Fibroblast of skin of left quadriceps (primary cell): ENCODE measurements at places on chromosomes 3 and 15.

DNA sequence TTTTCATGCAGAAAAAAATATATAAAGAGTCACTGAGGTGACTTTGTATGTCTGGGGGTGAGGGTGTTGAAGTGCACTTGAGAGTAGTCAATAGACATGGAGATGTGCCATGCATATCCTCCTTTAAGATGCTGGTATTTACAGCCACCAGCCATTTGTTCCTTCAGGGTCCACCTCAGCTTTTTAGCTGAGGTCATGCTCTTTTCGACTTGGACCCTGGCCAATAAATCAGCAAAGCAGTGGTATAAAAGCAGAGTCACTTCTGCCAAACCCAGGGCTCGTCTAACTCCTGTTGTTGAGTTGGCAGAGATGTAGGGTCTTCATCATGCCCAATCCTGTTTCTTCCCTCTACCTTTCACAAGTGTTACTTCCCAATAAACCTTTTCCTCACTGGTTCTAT is 75.1 kb upstream of the OSTN start:
- DNase-seq, result no peak

DNA sequence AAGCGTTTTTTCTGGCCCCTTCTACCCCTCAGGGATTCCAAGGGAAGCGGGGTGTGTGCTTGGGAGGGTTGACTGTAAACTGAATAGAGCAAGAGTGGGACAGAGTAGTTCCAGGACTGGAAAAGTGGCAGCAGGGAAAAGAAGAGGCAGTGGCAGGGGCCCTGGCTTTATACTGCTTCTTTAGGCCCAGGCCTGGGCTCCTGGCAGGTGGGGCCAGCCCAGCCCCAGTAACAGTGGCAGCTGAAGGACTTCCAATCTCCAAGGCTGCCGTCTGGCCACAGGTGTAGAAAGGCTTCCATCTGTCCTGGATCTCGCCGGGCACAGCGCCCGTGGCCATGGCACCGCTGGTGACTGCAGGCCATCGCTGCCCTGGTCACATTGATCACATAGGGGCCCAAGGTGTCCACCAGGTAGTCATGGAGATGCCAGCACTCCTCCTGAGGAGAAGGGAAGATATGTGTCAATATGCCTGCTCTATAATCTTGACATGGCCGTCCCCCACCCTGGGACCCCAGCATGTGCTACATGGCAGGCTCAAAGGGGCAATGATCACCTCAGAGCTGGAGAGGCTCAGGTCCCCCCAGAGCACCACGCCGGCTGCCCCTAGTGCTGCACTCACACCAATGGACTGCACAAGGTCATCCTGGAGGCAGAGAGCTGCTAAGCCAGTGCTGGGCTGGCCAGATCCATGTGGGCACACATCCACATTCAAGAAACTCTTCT is 1.0 kb upstream of the IFRD2 start:
- DNase-seq, result no peak

GRCh38 chr3:71251156-71251775 is 332.3 kb downstream of the FOXP1 start:
- DNase-seq, result peak; percentile 89

DNA sequence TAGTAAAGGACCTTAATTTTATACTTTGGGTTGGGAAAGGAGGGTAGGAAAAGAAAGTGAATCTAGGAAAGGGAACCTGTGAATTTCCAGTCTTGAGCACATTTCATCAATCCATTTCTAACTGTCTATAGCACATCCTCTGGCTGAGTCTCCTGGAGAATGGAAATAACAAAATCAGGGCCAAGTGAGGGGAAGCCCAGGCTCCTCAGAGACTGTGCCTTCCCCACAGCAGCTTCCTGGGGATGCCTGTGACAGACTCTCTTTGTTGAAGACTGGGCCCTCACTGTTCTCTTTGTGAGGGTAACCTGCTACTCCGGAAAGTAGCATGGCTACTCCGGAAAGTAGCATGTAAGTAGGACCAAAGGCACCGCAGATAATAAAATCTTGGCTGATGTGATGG is 22.6 kb upstream of the CSPG5 start:
- no peak for DNase-seq

DNA sequence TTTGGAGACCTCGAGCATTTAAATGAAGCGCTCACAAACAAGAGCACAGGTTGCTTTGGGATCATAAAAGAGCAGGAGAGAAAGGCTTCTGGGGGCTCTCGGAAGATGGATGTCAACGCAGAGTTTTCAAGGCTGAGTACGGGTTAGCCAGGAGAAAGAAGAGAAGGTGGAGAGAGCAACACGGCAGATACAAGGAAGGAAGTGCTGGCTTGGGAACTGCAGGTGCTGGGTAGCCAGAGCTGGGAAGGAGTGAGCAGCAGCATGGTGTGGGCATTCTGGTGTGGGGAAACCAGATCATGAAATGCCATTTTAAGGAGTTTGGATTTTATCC is 580 bp upstream of the RUBCN start:
- no peak for DNase-seq

DNA sequence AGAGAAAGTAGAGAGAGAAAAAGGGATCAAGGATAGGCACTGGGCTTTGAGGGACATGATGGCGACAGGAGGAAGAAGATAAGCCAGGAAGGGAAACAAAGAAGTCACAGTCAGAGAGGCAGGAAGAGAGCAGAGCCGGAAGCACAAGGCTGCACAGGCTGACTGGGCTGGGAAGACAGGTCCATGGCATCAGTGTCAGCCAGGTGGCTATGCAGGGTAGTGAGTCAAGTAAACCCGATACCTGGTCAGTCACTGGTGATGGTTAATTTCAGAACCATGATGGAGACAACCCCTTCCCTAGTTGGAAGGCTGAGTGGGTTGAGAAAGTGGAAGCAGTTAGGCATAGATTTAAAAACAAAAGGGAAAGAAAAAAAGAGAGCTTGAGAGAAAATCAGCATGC is 203.8 kb downstream of the EPHB1 start:
- no peak for DNase-seq

- no peak for DNase-seq
Measured at GRCh38 chr3:181103605-181104004, 114.1 kb upstream of the DNAJC19 start.

- DNase-seq, result no peak
Measured at GRCh38 chr3:141275032-141275422, 43.4 kb downstream of the PXYLP1 start.

- DNase-seq, result no peak
Measured at GRCh38 chr3:66479532-66479947, 21.3 kb downstream of the LRIG1 start.

GRCh38 chr15:59221511-59222505 is 15.2 kb downstream of the LDHAL6B start:
- peak; percentile 81 for DNase-seq

DNA sequence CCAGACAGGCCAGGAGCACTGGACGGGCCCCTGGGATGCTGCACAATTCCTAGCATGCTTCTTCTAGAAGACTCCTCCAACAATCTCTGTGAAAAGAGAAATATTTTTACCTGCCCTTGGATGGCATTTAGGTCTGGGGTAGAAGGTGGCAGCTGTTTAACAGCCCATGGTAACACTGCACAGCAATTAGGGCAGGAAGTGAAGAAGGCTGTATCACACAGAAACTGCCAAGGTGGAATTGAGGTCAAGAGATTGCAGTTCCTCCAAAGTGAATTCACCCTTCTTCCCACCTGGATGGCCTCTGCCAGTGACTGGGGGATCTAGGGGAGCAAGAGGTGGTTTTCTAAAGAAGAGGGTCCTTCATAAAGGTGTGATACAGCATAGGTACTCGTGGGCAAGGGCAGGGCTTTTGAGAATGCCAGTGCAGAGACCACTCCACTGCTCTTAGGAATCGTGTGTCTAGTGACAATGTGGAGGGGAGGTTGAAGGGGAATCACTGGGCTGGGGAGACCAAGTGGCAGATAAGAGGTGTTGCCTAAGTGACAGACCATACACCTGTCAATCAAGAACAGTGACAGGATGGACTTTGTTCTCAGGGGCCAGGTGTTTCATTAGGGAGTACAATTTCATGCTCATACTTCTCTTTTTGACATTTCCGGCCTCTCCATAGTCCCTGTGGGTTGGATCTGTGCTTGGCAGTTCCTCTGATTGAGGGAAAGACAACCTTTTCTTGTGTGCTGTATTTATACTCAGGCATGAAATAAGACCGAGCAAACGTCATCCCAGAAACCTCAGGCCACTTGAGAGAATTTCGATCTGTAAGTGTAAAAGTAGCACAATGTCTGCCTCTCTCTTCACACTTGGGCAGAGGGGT is 83.5 kb upstream of the BCL6 start:
- DNase-seq, result no peak

DNA sequence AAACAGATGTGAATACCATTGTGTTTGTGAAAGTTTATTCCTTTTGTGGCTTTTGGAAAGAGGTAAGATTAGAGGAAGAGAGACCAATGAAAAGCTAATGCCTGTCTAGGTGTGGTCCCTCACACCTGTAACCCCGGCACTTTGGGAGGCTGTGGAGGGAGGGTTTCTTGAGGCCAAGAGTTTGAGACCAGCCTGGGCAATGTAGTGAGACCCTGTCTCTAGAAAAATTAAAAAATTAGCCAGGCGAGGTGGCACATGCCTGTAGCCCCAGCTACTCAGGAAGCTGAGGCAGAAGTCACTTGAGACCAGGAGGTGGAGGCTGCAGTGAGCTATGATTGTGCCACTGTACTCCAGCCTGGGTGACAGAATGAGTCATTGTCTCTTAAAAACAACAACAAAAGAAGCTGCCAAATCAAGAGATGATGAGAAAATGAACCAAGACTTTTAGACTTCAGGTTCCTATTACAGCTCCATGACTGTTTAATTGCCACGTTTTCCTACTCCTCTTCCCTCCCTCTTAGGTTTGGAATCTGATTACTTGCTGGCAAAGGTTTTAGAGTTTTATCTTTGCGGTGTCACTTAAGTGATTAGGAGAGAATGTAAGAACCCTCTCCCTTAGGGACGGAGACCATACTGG is 68.7 kb downstream of the CGNL1 start:
- no peak for DNase-seq

- DNase-seq, result no peak
Measured at GRCh38 chr3:148464246-148464645, 233.5 kb upstream of the AGTR1 start.

DNA sequence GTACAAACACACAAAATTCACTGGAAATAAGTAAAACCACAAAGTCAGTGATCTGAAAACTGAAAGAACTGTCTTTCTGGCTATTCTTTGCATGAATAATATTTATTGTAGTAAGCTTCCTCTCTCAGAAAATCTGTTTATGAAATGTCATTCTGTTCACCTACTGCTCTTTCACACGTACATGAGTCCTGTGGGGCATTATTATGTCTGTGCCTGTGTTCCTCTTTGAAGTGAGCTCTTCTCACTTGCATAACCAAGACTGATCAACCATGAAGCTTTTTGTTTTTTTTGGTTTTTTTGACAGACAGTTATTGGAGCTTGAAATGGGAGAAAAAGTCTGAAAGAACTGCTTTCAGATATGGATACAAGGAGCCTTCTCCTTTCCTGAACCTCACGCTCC is 195.8 kb downstream of the PLCH1 start:
- no peak for DNase-seq

GRCh38 chr15:81015621-81016488 is 15.1 kb downstream of the TLNRD1 start:
- no peak for DNase-seq

DNA sequence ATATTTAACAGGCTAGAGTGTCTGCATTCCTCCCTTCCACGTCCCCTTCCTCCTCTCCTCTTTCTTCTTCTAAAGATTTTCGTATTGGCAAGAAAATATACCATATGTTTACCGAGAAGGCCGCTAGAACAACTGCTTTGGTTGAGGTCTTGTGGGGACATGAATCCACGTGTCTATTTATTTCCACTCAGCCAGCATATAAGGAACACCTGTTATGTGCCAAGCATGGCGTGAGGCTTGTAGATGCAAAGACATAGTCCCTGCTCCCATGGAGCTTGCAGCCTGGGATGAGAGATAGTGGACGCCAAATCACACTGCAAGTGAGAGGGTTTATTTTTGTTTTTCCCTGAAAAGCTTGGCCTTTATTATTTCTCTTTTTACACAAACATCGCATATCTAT is 57.1 kb downstream of the SLC7A14 start:
- no peak for DNase-seq

DNA sequence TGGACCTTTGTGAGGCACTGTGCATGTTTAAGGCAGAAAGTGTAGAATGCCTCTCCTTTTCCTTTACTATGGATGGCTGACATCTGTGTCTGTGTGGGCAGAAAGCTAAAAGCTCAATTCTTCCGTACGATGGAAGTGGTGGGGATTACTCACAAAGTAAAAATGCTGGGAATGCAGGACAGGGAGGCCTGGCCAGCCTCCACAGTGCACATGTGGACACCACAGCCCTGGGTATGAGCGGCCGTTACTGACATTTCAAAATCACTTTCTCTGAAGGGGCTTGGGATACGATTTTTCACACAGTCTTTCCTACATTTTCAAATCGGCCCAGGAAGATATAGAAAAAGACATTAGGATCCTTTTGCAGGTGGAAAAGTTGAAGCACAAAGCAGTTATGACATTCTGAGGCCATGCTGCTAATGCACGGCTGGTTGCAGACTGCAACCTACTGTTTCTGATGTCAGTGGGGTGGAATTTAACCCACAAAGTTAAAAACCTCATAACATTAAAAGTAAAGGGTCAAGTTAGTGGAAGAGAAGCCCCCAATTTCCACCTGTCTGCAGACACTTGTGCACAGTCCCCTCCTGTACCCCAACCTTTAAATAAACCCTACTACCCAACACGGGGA is 27.9 kb downstream of the EHD4 start:
- DNase-seq, result peak; percentile 94

DNA sequence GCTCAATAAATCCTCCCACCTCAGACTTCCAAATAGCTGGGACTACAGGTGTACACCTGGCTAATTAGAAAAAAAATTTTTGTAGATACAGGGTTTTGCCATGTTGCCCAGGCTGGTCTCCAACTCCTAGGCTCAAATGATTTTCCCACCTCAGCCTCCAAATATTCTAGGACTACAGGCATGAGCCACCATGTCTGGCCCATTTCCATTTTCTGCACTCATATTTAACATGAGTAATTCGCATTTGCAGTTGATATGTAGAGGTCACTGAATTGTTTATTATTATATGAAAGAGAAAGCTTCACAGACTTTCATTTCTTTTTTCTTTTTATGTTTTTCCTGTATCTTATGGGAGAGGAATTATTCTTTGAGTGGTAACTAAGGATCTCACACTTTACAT is 492.7 kb downstream of the CNTN3 start:
- DNase-seq, result no peak

GRCh38 chr3:101720851-101721840 is 3.3 kb upstream of the CEP97 start:
- DNase-seq, result peak; percentile 1

DNA sequence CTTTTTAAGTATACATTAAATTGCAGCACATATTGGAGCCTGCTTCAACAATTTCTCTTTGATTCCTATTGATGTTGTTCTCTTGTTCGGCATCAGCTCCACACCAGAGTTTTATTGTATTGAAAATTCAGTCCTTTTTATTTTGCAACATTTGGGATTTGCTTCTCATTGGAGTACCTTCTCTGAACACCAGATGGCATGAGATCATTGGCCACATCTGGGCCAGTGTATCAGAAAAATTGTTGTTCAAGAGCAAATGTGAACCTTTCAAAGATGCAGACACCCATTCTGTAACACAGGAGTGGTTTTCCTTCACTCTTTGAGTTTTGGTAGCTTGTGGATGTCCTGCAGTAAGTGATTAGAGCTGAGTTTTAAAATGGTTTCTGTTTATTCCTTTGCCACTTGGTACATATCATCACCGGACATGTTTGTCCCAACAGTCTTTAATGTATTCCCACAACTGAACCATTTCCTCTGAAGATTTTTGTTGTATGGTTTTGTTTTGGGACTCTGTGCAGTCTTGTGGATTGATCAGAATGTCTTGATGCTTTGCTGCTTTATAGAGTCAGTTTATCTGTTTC is 96.1 kb downstream of the MCTP2 start:
- no peak for DNase-seq

- no peak for DNase-seq
Measured at GRCh38 chr3:71815340-71816067, 30.6 kb upstream of the PROK2 start.
